Fibroblast of upper back skin (primary cell): ENCODE measurements at places on chromosomes 4 and X.

DNA sequence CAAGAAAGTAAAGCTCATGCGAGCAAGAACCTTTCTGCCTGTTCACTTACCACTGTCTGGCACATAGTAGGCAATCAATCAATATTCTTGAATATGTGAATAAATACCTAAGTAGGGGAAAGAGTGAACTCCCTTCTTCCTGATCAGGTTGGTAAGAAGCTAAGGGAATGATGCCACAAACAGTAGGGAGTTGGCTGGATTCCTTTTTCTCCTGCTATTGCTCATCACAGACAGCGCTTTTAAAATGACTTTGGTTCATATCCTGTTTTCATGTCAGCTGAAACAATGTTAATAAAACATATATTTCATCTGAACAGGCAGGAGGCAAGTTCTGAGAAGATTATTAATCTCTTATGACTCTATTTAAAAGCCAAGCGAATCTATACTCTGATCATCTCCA, 99.2 kb downstream of the NSUN7 start:
- DNase-seq, result peak; percentile 42

- DNase-seq, result no peak
Observed at GRCh38 chr4:52554612-52555355, 104.3 kb downstream of the USP46 start.

DNA sequence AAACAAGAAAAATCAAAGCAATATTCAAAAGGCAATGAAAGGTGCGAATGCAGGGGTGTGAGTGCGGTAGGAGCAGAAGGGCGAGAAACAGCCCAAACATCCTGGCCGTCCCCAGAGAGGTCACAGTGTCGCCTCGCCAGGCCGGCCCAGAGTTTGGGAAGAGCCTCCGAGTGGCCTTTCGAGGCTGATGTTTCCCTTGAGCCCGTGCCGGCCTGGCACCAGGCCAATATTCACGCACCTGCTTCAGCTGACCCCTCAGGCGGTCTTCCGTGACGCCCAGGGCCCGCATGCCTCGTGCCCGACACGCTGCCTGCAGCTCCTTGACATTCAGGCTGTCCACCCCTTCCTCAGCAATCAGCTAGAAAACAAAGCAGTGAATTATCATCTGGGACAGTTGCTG, 30.6 kb downstream of the LETM1 start:
- no peak for DNase-seq

DNA sequence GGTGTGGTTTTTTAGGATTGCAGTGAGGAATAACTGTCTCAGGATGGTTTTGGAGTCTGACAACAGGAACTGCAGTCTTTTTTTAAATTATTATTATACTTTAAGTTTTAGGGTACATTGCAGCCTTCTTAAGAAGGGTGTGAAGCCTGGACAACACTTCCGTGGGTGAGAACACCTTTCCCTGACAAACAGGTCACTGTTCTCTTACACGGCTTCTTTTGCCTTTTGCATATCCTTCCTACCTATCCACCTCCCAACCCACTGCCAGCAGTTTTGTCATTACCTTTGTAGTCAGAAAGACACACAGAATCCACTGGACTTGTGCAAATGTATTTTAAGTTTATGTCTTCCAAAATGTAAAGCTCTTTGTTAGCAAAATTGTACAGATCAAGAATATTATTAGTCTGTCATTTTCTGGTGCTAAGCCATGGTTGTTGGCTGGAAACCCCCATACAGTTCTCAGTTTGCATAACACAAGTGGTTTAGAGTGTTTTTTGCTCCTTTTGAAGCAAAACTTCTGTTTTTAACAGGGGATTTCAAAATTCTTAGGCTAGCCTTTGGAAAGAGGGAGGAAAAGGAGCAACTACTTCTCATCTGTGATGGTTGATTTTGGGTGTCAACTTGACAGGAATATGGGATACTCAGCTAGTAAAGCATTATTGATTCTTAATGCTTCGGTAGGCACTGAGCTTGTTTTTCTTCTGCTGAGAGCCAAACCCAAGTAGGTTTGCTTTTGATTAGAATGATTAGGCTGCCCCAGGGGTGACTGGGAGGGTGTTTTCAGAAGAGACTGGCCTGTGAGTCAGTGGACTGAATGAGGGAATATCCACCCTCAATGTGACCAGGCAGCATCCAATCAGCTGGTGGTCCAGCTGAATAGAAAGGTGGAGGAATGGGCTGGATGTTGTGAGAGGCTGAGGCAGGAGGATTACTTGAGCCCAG, 29.4 kb upstream of the KLHL2 start:
- DNase-seq, result no peak

DNA sequence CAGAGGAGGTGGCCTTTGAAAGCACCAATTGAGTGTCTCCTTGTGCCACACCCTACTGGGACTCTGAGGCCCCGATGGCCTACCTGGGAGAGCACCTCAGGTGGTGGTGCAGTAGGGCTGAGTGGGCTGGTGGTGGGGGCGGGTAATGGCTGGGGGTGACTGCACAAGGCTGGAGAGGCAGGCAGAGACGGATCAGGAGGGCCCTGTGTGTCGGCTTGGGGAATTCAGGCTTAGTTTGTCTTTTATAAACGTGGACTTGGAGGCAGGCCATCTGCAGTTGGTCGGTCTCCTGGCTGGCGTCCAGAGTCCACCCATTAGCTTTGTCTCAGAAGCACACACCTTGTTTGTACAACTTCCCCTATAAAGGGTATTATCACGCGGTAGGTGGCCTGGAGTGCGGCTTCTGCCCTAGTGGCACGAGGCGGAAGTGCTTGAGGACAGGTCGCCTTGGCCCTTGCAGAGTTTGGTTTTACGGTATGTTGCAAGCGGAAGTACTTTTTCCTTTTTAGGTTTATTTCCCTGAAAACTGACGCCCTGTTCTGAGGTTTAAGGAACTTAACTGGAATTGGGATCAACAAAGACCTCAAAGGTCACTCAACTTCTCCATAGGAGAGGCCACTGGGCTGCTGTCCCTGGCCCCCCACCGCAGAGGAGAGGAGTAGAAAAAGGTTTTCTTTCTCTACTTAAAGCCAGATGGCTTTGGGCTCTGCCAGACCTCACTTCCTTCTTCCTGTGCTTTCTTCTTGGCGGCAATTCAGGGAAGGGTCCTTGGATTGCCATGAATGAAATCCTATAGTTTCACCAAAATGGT, 8.0 kb downstream of the TBC1D14 start:
- no peak for DNase-seq

DNA sequence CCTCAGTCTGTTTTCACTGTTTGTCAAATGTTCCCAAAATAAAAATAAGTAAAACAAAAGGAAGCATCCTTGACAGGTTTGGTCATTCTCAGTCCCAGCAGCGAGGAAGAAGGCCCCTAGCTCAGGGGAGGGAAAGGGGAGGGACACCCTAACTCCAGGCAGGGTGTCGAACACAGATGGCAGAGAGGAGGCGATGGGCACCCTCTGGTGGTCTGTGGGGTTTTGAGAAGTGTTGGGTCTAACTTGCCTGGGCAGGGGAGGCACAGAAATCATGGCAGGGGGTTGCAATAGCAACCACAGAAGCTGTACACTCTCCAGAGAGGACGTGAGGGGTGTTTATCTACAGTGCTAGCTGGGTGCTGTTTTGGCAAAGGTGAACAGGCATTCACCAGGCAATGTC, 229.8 kb upstream of the SFRP2 start:
- DNase-seq, result no peak
